Fibroblast of villous mesenchyme (primary cell): ENCODE measurements at places on chromosomes 6 and 20.

DNA sequence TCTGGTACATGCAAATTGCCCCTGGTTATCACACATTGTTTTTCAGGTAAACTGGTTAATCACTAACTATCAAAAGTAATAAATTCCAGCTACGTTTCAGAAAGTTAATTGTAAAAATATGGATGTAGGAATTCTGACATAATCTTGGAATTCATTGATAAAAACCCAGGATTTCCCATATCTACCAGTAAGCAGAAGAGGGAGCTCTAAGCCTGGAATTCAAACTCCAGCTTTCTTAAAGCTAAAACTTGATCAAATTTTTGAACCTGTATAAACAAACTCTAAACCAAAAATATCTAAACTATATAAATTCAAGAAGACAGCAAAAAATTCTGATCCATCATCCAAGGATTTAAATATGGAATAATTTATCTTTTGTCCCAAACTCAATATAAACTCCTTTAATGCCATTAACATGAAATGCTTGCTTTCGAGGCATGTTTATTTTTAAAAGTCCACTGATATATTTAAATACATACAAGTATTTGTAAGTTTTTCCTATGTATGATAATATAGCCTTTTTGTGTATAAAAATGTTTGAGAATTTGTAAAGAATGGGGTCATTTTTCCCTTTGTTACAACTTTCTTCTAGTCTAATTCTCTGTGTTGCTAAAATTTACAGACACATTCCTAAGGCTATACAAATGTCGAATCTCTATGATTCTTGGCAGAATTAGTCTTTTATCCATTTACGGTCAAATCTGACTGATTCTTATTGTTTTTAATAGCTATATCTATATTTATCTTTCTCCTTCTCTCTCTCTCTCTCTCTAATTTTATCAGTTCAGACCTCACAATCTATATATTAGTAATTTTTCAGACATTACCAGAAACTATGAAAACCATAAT is 91.4 kb upstream of the RNF217 start:
- peak; percentile 56 for DNase-seq

DNA sequence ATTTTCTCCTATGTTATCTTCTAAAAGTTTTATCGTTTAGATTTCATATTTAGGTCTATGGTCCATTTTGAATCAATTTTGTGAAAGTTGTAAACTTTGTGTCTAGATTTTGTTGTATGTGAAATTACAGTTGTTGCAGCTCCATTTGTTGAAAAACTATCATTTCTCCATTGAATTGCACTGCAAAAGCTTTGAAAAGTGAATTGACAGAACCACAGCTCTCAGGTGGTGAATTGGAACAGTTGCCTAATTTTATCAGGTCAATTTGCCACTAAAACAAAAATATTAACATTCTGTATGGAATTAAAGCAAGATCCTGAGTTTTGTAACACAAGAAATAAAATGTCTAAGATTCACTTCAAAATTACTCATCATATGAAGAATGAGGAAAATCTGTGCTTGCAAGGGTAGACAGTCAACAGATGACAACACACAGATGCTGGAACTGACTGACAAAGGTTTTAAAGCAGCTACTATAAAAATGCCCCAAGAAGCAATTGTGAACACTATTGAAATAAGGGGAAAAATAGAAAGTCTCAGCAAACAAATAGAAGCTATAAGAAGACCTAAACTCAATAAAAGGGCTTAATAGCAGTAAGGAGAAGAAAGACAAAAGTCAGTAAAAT is 346.7 kb downstream of the PAX1 start:
- no peak for DNase-seq

DNA sequence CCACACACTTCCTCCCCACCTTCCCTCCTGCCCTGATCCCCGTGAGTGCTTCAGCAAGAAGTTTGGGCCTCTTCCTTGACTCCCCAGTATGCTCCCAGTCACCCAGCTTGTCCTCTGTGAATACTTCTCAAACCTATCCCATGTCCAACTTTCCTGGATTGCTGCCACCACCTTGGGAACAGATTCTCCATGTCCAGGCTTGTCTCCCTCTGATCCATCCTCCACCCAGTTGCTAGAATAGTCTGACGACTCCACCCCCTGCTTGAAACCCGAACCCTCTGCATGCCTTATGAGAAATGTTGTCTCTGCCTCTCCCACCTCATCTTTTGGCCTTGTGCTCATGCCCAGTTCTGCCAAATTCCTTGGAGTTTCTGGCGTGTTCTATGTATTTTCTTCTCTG is 108.0 kb downstream of the PPP1R14C start:
- DNase-seq, result peak; percentile 33

DNA sequence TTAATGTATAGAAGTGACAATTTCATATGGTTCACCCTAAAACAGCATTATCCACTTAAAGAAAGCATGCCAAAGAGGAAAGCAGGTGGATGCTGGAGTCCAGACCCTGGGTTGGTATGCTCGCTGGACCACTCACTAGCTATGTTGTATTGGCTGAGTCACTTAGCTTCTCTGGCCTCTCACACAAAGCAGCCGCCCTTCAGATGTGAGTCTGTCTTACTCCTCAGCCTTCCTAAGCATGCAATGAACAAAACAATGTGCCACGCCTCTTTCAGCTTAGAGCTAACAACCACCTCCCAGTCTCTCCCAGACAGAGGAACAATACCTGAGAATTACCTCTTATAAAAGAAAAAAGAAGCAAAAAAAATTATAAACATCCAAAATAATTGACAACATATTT is 29.4 kb downstream of the SIM1 start:
- no peak for DNase-seq

DNA sequence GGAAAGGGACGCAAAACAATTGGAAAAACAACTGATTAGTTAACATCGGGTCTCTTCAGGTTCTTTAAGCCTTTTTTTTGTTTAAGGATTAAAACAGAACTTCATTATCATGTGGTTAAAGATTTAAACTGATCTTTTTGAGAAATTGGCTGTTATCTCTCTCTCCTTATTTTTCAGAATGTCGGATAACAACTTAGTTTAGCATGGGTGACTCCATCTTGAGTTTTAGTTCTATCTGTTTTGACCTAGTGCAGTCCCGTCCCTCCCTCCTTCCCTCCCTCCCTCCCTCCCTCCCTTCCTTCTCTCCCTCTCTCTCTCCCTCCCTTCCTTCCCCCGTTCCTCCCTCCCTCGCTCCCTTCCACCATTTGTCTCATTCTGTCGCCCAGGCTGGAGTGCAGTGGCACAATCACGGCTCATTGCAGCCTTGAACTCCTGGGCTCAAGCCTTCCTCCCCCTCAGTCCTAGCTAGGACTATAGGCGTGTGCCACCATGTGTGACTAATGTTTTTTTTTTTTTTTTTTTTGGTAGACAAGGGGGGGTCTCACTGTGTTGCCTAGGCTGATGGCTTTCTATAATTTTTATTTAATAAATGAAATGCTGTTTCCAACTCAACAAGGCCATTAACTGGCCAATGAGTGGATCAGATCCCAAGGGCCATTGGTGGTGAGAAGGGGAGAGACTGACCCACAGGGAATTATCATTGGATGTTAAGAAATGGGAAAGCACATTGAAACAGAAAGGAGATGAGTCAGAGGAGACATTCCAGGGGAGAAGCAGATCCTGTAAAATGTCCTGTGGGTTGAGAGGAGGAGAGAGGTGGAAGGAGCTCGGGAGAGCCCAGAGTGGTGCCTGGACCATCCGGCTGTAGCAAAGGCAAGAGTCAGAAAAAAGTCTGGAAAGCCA is 13.6 kb downstream of the BAK1 start:
- DNase-seq, result peak; percentile 51

DNA sequence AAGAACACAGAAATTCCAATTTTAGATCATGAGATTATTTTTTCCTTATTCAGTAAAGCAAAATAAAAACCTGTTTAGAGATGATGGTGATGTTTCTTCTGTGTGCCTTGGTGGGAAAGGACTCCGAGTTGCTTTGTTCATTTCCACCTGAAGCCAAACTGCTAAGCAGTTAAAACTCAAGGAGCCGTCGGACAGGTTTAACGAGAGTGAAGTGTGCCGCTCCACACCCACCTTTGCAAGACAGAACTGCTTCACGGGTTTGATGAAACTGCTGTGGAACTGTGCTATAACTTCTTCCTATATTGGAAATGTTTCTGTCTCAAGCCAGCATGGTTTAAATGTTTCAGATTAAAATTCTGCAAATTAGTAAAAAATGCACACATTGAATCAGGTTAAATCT is 9.2 kb upstream of the DSP start:
- no peak for DNase-seq

DNA sequence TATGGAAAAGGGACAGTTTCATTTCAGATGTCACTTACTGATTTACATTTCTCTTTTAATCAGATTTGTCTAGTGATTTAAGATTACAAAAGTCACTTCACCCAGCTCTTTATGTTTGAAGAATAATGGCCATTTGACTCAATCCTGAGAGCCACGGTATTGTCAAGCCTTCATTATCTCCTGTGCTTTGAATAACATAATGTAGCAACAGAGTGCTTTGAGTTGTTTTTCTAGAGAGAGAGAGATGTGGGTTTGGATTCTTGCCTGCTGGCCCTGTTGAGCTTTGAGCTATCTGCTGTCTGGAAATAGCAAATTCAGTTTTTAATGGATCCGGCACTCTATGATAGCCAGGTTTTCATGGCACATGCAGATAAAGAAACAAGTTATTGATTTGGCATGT is 478.4 kb upstream of the SOX4 start:
- no peak for DNase-seq

DNA sequence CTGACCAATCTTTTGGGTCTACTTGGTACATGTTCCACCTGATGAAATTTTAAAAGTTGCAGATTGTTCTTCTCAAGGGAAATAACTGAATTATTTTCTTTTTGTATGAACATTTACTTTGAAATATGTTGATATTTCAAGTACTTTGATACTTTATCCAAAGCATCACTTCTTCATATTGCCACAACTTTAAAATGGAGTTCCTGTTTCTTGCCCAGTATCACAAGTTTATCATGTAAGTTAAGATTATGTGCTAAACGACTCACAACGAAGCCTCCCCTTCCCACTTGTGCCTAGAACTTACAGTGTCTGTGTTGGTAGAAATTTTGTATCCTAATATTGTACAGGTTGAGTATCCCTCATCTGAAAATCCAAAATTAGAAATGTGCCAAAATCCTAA is 108.4 kb downstream of the ARID1B start:
- no peak for DNase-seq

DNA sequence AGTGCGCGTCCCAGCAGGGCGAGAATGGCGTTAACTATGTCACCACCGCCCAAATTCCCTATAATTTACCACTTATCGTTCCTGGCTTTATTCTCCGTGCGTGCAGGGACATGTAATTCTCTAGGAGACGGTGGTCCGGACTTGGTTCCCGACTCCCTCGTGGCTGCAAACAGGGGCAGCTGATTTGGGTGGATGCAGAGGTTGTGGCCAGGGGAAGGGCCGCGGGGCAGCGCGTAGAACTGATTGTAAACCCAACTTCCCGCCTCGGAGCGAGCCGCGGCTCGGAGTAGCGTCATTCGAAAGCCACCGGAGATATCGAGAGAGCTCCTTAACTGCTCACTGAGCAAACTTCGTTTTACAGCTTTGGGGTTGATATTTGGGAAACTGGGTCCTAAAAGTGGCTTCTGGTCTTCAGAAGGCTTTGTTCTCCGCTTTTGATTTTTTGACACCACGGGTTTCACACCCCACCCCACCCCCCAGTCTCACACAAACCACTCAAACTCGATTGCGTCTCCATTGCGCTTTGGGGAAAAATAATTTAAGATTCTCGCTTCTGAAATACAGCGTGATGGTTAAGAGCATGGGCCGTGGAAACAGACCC is 17.5 kb upstream of the ZSCAN9 start:
- peak; percentile 30 for DNase-seq

GRCh38 chr6:122184401-122184827 is 215.0 kb upstream of the HSF2 start:
- peak; percentile 61 for DNase-seq

GRCh38 chr6:20223141-20223540 is 10.9 kb upstream of the MBOAT1 start:
- DNase-seq, result no peak

DNA sequence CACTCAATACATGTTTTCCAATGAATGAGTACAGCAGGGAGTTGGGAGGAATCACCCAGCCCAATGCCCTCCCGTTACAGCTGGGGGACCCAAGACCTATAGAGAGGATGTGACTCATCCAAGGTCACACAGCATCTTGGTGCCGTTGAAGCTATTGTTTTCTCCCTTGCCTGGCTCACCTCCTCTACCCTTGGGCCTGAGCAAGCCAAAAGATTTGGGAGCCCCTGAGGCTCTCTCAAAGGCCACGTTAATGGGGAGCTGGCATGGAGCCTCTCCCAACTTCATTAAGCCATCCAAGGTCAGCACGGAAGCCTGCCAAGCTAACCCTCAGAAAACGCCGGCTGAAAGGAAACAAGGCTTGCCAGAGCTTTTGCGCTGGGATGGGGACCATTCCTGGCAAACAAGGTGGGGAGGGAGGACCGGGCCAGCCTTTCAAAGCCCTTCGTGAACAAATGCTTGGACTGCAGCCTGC is 30.4 kb downstream of the KCNB1 start:
- DNase-seq, result no peak

- DNase-seq, result no peak
Measured at GRCh38 chr20:62659488-62660239, 17.4 kb downstream of the SLCO4A1 start.

- peak; percentile 60 for DNase-seq
Measured at GRCh38 chr6:47209632-47210031, 100.1 kb downstream of the TNFRSF21 start.

- no peak for DNase-seq
Measured at GRCh38 chr6:35248965-35249364, 10.6 kb upstream of the ZNF76 start.

DNA sequence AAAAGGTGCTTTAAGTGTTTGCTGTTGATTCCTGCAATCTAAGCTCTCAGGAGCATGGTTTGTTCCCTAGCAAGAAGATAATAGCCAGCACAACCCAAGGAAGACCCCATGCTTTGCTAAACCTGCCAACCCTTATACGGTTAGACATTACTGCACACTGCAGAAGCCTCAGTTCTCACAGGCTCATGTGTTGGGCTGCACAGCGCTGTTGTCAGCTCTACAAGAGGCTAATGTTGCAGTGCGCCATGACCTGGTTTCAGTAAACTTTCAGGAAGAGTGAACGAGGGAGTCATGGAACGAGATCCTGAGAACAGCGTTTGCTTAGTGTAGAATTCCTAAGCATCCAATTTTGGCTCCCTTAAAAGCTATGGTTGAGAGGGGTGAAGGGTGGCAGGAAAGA is 218.5 kb downstream of the ARHGAP18 start:
- no peak for DNase-seq

GRCh38 chr6:26104457-26105108 is 17.4 kb downstream of the HFE start:
- no peak for DNase-seq
